ENCODE measurements at places on chromosomes 12 and 14. TPM values are rescaled to one million over a fixed set of nuclear protein-coding genes. Genes with fewer than 3 reads are reported as not detected.

CFAP251 gene
- total RNA-seq, result 3.7 TPM

DNA sequence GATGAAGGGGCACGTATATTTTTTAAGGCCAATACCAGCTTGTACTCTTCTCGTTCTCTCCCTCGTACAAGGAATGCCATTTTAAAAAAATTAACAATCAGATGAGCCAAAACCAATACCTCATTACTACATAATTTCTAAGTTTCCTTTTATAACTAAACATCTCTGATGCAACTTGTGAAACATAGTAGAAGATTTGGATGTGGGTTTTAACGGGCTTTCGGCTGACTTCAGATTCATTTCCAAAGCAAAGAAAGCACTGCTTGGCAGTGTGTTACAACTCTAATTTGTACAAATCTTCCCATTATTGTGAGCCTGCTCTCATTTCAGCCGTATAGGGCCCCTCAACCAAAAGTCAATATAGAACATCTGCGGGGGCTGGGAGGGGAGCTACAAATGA is 99.1 kb upstream of the TMCC3 start:
- DNase-seq, result no peak

- DNase-seq, result no peak
Observed at GRCh38 chr12:24960222-24960855, 11.4 kb upstream of the BCAT1 start.

GRCh38 chr12:131865180-131865875 is 29.1 kb upstream of the ULK1 start:
- DNase-seq, result peak; percentile 67

- peak; percentile 58 for DNase-seq
Observed at GRCh38 chr14:81313775-81314429, 86.2 kb downstream of the STON2 start.

DNA sequence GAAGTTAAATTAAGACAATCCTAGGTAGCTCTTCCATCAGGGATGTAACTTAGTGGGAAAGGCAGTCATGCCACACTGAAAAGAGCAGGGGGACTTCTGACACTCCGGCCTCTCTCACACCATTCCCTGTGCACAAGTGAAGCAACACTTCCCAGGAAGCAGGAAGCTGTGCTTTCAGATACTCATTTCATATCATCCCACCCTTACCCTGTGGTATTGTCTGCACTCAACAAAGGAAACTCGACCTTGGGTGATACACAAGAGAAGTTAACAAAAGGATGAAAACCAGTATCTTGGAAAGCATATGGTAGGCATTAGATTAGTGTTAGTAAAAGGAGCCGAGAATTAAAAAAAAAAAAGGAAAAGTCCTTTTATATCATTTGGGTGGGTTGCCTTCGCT is 61.3 kb upstream of the MDM1 start:
- no peak for DNase-seq

GRCh38 chr12:94276725-94277124 is 128.3 kb downstream of the PLXNC1 start:
- DNase-seq, result no peak

DNA sequence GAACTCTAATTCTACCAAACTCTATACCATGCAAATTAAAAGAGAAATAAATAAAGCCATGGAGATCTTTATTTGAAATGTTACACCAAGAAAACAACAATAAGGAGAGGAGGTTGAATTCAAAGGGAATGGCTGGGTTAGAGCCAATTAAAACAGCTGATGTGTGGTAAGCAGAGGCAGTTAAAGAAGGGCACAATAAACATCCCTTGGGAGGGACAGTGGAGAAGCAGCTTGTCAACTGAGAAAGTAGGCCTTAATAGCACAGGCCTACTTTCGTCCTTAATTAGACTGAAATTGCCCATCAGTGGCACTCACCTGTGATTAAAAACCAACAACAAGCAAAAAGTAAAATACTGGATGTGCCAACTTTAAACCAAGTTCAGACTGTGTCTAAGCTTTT is 16.3 kb upstream of the NAV3 start:
- DNase-seq, result no peak

DNA sequence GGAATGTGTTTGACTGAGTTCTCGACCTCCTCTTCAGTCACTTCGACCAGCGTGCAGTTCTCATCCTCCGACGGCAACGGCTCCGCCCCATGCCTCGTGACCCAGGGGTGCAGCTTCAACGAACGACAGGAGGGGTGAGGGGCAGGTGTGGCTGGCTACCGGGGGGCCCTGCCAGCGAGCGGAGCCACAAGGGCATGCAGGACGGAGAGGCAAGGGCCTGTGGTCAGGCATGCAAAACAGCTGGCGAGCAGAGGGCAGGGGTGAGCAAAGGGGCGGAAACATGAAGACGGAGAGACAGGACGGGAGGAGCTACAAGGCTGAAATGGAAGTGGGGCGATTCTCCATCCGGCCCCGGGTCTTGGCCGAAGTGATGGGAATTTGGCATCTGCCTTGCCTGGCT is 38.7 kb downstream of the P2RX4 start:
- DNase-seq, result no peak

Measured in kidney epithelial cell (primary cell).